ENCODE measurements at places on chromosomes 5 and 9.

GRCh38 chr9:130106860-130107233, 53.1 kb downstream of the GPR107 start:
- DNase-seq, result no peak

- DNase-seq, result no peak
These were observed at the start of gene C5orf63 for GRCh38 chr5:127072861-127073846. TSS of gene C5orf63 (minus strand) at chr5:127073502. CDS start at chr5:127058995, 14,507 bp downstream.

GRCh38 chr5:101673120-101673519, 623.0 kb downstream of the SLCO4C1 start:
- DNase-seq, result no peak

GRCh38 chr5:180523629-180524466, 29.7 kb downstream of the CNOT6 start:
- DNase-seq, result no peak

All from NCI-H2107 (cell line).